ENCODE measurements at places on chromosomes 2 and 18.
A peak's percentile ranks its signal among the peaks of the same experiment; 100 is the strongest.

- no peak for DNase-seq
Measured at GRCh38 chr18:66872277-66872676, 268.4 kb upstream of the CDH19 start.

DNA sequence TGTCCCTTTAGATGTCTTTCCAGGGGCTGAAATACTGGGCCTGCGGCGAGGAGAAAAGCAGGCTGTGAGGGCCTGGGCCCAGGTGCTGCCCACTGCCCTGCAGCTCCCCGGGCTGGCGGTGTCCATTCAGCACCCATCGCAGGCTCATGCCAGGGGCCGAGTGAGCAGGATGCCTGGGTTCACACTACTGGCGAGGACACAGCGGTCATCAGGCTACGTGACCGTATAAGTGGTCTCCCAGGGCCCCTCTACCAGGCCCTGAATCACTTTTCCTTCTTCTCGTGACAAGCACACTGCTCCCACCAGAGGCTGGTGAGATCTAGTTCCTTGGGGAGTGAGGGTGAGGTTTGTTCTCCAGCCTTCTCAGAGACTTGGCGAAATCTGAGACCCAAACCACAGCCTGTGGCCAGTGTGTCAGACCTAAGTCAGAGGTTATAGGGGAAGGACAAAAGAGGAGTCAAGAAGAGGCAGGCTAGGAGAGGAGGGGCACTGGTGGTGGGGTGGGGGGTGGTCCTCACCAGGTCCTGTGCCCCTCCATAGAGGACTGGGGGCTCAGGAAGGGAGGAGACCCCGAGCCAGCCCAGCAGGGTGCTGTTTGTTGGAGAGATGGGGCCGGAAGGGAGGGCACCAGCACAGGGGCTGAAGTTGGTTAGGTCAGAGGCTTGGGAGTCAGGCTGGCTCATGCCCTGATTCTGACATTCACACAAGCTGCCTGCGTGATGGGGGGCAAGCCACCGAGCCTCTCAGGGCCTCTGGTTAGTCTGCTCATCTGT, 6.6 kb upstream of the SEMA4C start:
- no peak for DNase-seq

DNA sequence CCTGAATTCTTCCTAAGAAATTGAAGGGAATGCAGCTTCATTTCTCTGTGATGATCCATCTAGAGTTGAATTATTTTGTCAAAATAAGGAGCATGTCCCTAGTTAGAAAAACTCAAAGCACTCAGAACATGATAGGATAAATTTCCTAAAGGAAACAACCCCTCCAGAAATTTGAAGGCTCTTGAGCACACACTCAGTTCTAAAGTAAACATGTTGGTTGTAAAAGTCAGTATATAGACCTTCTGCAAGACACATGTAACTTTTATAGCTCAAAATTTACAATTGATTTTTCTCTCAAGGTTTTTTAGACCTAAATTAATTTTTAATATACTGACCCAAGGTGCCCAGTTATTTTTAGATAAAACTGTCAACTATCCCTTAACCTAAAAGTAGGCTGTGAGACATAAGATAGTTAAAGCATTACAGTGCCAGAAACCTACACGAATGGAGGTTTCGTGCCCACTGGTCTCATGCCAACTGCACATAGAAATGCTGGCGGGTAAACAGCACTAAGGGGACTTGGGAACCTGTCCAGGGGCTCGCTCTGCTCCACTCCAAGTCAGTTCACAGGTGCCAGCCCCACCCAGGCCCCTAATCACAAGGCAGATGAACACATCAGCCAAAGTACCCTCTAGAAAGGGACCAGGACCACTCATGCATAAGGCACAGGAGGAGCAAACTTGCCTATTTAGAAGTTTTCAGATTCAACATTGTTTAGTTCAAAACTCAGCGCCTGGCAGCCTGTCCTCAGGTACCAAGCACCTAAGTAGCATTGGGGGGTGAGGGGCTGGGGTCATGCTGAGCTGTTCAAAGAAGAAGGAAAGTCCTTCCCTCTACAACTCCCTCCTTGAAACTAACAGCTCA, 106.5 kb downstream of the SMC6 start:
- no peak for DNase-seq

GRCh38 chr18:74914648-74915047, 294.3 kb downstream of the PTGR3 start:
- DNase-seq: no peak

- no peak for DNase-seq
Measured at GRCh38 chr2:74317701-74318100, 25.5 kb downstream of the SLC4A5 start.

GRCh38 chr2:85758361-85759256, 4.8 kb downstream of the ATOH8 start:
- DNase-seq: peak; percentile 92

GRCh38 chr2:6946722-6947121, 29.5 kb downstream of the RNF144A start:
- DNase-seq: no peak

DNA sequence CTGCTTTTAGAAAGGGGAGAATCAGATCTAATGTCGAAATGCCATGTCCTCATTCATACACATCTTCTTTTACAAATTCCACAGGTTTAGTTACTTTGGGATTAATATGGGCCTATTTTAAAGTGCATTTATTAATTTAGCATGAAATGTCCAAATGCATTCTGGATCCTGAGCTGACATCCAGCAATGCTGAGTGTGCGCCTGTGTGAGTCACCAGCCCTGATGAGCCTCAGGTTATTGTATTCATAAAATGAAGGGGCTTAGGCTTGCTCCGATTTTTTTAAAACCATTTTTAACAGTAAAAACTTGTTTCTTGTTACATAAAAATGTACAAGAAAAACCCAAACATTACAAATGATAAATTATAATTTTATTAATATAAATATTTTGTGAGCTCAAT, 94.1 kb downstream of the SH3YL1 start:
- DNase-seq: no peak

DNA sequence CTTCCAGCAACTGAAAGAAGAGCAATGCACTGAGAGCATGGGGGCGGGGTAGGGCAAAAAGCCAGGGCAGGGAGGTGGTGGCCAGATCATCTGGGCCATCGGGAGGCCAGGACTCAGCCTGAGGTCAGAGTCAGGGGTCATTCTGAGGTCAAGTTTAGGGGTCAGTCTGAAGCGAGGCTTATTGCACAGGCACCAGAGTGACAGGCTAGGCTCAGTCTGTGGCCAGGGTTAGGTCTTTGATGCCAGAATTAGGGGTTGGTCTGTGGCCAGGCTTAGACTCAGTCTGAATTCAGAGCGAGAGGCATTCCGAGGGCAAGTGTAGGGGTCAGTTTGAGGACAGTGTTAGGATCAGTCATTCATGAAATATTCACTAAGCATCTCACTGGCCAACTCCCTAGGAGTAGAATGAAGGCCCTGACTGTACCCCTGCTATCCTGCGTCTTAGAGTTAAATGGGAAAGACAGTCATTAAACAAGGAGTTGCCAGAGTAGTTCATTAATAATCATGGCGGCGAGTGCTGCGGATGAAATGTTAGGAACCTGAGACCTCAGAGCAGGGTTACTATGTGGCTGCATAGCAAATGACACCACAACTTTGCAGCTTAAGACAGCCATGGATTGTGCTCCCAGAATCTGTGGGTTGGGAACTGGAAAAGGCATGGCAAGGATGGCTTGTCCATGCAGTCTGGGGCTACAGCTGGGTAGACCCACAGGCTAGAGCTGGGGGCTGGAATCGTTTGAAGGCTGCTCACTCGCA, 198.7 kb downstream of the CYP26B1 start:
- DNase-seq: no peak

GRCh38 chr18:5196253-5197031, 615 bp downstream of the AKAIN1 start:
- DNase-seq: no peak

DNA sequence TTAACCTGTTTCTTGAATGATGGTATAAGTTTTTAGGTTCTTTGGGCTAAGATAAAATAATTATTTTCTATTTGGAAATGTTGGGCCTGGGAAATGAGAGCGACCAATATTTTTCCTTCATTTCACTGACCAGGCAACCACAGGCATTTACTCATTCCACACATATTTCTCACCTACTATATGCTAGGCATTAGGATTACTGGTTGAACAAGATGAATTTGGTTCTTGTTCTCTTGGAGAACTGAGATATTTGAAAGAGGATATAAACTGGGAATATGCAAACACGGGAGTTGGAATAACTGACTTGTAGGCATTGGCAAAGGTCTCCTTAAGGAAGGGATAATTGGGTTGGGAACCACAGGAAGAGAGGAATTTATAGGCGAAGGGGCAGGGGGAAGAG, 3.9 kb upstream of the MYL1 start:
- DNase-seq: no peak

DNA sequence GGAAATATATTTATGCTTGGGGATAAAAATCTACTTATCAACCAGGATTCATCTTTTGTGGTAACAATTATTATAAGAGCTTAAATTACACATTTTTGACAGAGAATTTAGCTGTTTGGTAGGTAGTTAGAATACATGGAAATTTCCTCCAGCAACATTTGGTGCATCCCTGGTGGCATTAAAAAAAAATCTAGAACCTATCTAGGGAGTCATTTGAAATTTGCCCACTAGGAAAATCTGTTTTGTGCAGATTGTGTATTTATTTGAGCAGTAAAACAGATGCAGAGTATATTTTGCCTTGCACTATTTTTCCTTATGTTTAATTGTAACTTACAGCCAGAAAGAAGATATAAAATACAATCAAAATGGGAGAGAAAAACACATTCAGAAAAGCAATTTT, 208.4 kb upstream of the LRP1B start:
- no peak for DNase-seq

DNA sequence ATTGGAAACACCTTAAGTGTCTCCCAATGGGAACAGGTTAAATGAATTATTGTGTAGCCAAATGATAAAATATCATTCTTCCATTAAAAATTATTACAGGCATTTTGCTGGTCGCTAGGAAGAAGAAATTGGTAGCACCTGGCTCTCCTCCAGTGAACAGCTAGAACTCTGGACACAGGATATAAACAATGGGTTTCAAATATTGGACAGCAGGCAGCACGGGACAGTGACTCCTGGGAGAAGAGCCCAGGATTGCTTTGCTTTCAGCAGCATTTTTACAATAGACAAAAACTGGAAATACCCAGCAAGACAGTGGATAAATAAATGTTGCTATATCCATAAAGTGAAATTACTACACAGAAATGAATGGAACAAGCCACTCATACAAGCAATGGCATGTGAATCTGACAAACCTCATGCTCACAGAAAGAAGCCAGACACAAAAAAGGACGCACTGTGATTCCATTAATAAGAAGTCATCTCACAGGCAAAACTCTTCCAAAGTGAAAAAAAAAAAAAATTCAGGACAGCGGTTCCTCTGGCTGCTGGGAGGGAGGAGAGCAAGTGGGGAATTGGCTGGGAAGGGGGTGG, 50.5 kb downstream of the LAMA1 start:
- no peak for DNase-seq

- DNase-seq: no peak
Measured at GRCh38 chr2:149828520-149829210, 241.1 kb upstream of the MMADHC start.

- no peak for DNase-seq
Measured at GRCh38 chr2:24730481-24730880, 62.7 kb downstream of the PTRHD1 start.

GRCh38 chr2:33442528-33443079, 33.8 kb upstream of the RASGRP3 start:
- DNase-seq: no peak

DNA sequence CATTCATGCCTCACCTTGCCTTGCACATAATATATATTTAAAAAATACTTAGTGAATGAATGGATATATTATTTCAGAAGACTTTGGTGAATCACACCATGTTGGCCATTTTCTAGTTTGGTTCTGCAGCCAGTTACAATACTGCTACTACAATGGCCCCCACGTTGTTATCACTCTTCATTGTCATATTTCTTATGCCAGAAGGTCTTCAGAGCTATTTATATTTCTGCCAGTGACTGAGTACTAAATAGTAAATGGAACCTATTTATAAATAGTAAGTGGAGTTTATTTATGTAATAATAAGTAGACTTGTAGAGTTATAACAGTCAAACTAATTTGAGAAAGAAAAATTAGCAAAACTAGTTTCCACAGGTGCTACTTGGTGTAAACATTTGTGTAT, 516.6 kb upstream of the SYT4 start:
- DNase-seq: no peak

- DNase-seq: no peak
Measured at GRCh38 chr2:41886757-41887156, 161.1 kb upstream of the PKDCC start.

GRCh38 chr2:131542438-131543384, 15.0 kb downstream of the CCDC74A start:
- no peak for DNase-seq

DNA sequence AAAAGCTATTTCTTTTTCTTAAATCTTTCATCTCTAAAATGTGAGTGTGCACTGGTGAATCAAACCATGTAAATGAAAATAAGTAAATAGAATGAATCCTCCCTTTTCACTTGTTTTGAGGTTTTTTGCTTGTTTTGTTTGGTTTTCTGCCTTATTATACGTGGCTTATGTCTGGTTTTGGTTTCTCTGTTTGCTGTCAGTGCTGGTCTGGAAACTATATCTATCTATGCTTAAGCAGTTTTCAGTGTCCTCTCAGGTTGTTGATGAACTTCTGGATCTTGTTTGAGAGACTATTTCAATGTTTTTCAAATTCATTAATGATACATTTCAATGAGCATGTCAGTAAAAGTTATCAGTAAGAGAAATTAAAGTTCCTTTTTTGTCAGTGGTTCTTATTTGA, 48.1 kb upstream of the TNFRSF11A start:
- DNase-seq: no peak
